Activated gamma-delta T cell (primary cell): ENCODE measurements at places on chromosomes 12 and 14.

- DNase-seq, result no peak
Observed at GRCh38 chr12:39771456-39771855, 151.9 kb upstream of the ABCD2 start.

DNA sequence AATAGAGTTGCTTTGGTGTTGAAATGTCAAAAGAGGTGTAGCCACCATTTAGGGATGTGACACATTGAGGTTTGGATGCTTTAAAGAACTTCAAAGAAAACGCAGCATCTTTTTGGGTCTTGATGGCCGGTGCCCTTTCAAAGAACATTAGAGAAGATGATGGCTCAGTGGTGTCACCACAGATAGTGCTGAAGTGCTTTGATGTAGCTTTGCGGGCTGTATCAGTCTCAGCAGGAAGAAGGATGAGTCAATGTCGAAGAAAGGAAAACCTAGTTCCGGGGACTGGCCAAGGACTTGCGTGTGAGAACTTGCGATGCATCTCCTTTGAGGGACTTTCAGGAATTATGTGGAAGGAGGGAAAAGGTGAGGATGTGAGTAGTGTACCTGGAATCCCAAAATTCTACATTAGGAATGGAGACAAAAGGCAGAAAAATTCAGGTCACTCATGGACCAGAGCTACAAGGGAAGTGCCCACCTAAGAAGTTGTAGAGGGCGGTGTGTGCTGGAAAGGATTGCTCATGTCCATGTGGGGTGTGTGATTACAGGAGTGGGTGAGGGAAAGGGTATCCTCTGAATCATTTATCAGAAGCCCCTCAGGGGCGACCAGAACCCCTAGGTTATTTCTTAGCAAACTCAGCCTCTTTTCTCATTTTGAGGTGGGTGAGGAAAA is 39.7 kb upstream of the GZMB start:
- DNase-seq, result no peak

- no peak for DNase-seq
Observed at GRCh38 chr12:123099560-123100192, 51.2 kb downstream of the PITPNM2 start.

DNA sequence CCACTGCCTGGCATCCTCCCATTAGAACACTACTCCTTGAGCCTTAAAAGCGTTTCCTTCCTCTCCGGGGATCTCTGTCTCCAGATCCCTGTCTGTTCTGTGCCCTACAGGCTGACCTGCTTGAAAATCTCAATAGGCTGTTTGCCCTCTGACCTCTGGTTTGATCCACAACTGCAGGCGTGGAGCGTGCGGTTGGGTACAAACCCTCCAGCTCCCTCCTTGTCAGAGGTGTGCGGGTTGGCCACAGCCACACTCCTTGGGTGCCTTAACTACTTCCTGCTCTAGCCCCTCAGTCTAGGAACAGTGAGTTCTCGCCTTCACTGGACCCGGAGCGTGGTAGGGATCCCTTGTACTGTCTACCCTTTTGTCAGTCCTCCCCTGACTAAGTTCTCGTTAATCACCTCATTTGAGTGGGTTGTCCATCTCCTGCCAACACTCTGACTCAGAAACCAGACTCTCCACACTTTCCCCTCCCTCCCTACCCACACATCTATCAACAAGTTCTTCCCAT is 33.1 kb downstream of the CMKLR1 start:
- DNase-seq, result no peak

- no peak for DNase-seq
Observed at GRCh38 chr12:101671157-101671791, 26.2 kb upstream of the CHPT1 start.
